Activated naive CD4-positive, alpha-beta T cell treated with anti-CD3 and anti-CD28 coated beads for 36 hours (primary cell): ENCODE measurements at places on chromosomes 4 and X.

- DNase-seq, result no peak
Measured at GRCh38 chrX:128599632-128600031, 547.4 kb upstream of the ACTRT1 start.

- no peak for DNase-seq
Measured at GRCh38 chrX:117996918-117997480, 119.6 kb downstream of the KLHL13 start.

GRCh38 chr4:166972071-166972470 lies 262.2 kb downstream of the SPOCK3 start:
- DNase-seq, result no peak

GRCh38 chr4:143625632-143626031 lies 74.8 kb downstream of the FREM3 start:
- no peak for DNase-seq

DNA sequence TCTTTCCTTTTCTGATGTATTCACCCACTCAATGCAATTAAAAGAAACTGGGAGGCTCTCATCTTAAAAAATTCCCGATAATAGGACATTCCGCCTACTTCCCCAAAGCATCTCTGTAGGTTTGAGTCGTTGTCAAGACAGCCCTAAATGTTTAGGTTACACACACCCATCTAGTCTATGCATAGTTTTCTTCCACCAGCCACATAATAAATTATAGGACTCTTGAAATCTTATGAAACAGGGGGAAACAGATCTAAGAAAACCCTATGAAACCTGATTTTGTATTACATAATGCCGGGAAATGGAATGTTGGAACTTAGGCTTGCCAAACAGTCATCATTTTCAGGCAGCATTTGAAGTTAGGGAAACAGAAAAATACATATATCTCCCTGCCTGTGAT lies 150.0 kb downstream of the PRKX start:
- no peak for DNase-seq

DNA sequence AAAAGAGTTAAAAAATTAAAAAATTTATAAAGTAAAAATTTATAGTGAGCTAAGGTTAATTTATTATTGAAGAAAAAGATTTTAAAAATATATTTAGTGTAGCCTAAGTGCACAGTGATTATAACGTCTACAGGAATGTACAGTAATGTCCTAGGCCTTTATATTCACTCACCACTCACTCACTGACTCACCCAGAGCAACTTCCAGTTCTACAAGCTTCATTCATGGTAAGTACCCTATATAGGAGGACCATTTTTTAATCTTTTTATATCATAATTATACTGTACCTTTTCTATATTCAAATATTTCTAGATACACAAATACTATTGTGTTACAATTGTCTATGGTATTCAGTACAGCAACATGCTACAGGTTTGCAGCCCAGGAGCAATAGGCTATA lies 1623.2 kb downstream of the RPA4 start:
- DNase-seq, result no peak

DNA sequence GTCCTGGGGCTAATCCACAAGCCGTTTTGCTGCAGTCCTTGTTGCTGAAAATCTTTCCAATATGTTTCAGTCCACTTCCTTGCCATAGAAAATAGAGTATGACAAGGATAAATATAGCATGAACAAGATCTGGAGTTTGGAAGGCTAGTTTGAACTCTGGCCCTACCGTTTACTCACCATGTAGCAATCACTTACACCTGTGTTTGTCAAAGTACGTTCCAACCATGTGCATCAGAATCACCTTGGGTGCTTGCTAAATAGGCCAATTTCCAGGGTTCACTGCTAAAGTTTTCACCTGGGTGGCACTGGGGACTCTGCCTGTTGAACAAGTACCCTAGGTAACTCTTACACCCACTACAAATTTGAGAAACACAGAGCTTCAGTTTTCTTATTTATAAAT lies 188.9 kb downstream of the ENOX2 start:
- no peak for DNase-seq

- no peak for DNase-seq
Measured at GRCh38 chr4:146959692-146960091, 14.0 kb upstream of the TTC29 start.

DNA sequence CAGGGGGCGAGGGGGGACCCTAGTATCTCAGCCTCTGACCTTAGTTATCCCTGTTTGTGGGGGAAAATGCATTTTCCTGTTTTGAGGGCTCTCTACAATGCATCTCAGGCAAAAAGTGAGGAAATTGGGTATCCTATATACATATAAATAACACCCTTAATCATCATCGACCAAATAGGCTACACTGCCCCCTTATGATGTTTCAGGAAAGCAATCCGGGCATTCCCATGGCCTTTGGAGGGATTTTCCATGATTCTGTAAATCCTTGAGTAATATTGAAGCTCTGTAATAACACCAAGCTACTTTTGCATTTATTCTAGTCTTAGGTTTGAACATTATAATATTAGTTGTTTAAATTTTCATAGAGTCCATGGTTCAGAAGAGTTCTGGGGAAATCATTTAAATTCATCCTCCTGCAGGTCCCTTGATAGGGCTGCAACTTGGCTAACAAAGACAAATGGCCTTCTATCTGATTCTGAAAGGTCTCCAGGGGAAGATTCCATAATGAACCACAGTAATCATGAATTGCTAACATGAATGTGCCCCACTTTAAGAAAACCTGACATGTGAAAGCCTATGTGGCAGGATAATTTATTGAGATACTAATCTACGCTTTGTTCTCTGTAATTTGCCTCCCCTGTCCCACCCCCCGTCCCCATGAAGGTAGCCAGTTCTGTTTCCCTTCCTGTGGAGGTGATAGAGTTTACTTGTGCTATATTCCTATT lies 91.5 kb upstream of the SCOC start:
- DNase-seq, result no peak

DNA sequence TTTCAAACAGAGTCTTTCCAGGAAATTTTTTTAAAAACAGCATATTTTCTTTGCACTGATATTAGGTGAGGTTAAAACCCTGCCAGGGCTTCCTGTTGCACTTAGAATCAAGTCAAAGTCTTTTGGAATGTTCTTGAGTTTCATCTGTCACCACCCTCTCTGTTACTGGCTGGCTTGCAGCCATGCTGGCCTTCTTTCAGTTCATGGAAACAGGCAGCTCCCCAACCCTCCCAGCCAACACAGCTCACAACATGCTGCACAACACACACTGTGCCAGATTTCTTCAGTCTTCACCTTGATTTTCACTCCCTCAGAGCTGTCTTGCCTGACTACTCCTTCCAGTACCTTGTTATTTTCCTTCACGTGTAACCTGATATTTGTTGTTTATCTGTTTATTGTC lies 129.5 kb downstream of the KCNIP4 start:
- DNase-seq, result no peak

DNA sequence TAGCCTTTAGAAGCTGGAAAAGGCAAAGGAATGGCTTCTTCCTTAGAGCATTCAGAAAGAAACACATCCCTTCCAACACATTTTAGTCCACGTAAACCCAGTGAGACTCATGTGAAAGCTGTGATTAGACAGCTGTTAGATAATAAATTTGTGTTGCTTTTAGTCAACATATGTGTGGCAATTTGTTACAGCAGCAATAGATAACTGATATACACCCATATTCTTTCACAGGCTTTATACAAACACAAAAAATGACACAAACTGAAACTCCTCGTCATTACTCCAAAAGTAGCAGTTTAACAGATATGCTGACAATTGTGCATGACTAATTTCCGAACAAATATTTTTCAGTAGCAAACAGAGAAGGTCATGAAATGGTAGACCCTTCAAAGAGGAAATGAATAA lies 65.3 kb downstream of the ANTXR2 start:
- no peak for DNase-seq

GRCh38 chr4:139986106-139986505 lies 167.9 kb downstream of the MAML3 start:
- DNase-seq, result no peak

DNA sequence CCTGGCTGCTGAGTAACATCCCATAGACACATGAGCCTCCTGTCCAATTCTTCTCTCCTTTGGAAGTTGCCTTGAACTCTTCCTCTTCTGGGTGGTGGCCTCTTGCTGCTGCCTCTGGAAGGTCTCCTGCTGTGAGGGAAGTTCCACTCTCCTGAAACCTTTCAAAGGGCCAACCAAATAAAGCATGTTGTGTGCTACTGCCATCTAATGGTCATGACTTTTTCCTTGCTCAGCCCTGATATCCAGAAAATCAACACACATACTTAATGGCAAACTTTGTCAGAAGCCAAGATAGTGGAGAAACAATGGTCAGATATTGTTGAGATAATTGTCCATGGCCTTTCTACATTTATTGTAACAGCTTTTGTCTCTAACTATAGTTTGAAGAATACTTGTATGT lies 19.1 kb upstream of the ZXDA start:
- no peak for DNase-seq

GRCh38 chr4:69816236-69816635 lies 43.7 kb downstream of the SULT1E1 start:
- no peak for DNase-seq

DNA sequence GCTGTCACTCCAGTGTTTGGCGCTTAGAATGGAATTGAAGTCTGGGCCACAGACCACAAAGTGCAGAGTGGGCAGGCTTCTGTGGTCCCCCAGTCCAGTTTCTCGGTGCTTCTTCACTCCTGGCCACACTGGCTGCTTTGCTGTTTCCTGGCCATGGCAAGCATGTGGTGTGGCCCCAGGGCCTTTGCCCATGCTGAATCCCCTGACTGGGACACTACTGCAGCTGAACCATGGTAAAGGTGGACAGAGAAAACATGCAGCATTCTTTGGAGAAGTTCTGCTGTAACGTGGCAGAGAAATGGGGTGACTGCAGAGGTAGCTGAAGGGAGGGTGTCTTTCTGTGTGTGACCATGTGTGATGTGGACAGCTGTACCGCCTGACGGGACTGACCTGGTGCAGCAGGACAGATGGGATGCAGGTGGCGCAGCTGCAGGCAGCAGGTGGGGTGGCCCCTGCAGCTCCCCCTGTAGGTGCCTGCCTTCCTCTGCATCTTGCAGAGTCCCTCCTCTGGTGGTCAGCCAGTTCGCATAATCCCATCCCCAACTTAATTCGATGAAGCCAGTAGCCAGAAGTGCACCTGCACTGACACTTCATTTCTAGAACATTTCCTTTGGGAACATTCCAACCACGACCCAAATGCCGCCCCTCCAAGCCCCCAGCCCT lies 13.2 kb upstream of the S100P start:
- DNase-seq, result no peak

GRCh38 chrX:150167482-150168324 lies 195.4 kb upstream of the MAMLD1 start:
- DNase-seq, result no peak

GRCh38 chrX:153003981-153004380 lies 10.1 kb upstream of the PNMA5 start:
- no peak for DNase-seq

GRCh38 chr4:42282081-42282901 lies 115.0 kb upstream of the SHISA3 start:
- DNase-seq, result peak; percentile 49

GRCh38 chr4:110737931-110738330 lies 115.1 kb upstream of the PITX2 start:
- no peak for DNase-seq

DNA sequence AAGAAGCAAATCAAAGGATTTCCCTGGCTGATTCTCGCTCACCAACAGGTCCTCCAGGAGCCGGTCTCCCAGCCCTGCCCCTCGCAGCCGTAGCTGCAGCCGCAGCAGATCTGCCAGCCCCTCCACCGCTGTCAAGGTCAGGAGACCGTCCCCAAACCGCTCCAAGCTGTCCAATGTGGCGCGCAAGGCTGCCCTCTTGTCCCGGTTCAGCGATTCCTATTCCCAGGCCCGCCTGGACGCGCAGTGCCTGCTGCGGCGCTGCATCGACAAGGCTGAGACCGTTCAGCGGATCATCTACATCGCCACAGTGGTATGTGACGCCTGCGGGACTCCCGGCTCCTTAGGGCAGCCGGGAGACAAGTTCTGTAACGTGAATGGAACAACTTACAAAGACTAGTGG lies 25.6 kb downstream of the SPATA18 start:
- no peak for DNase-seq

- no peak for DNase-seq
Measured at GRCh38 chr4:164815711-164816110, 61.3 kb upstream of the APELA start.

GRCh38 chr4:126604268-126604867 lies 1028.4 kb upstream of the INTU start:
- peak; percentile 5 for DNase-seq

- no peak for DNase-seq
Measured at GRCh38 chrX:68396953-68397352, 36.3 kb downstream of the OPHN1 start.

GRCh38 chr4:108398316-108398715 lies 222.1 kb upstream of the RPL34 start:
- no peak for DNase-seq

GRCh38 chr4:177393236-177393635 lies 49.0 kb downstream of the AGA start:
- peak; percentile 31 for DNase-seq

DNA sequence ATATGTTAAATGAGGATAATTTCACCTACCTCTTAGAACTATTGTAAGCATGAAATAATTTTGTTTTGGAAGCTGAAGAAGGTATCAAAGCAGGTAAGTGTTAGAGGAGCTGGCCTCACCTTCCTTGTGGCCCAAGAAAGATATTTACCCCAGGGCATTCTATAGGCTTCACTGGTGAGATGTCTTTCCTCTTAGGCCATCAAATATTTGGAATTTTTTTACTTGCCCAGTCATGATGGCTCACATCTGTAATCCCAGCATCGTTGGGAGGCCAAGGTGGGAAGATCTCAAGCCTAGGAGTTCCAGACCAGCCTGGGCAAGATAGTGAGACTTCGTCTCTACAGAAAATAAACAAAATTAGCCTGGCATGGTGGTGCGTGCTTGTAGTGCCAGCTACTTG lies 6.1 kb upstream of the SMS start:
- no peak for DNase-seq

DNA sequence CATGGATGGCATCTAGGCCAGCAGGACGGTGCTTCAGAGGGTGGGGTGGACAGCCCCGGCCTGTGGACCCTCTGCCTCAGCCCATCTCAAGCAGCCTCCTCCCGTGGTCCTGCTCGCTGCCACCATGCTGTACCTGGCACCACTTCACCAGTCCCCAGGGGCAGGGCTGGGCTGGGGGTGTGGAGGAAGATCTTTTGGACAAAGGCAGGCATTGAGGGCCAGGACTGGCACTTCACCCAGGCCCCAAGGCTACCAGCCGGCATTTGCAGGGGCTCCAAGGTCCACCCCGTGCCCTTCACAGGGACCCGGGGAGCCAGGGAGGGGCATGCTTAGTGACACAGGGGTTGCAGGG lies 713 bp downstream of the PLXNB3 start:
- DNase-seq, result no peak

- no peak for DNase-seq
Measured at GRCh38 chrX:154602766-154603437, 16.2 kb downstream of the CTAG1B start.

GRCh38 chrX:78327370-78328086 lies at the start of gene CYSLTR1:
Gene CYSLTR1 (minus strand): TSS chrX:78327611. CDS start chrX:78273746, 53,865 bp downstream.
- DNase-seq, result no peak

GRCh38 chrX:105697984-105698781 lies 124.2 kb upstream of the NRK start:
- DNase-seq, result no peak

- no peak for DNase-seq
Measured at GRCh38 chr4:61522312-61522711, 322.2 kb downstream of the ADGRL3 start.
